Bone marrow (tissue), 2 donors: ENCODE measurements at places on chromosomes 2 and 18.
A peak's percentile ranks its signal among the peaks of the same experiment; 100 is the strongest.

DNA sequence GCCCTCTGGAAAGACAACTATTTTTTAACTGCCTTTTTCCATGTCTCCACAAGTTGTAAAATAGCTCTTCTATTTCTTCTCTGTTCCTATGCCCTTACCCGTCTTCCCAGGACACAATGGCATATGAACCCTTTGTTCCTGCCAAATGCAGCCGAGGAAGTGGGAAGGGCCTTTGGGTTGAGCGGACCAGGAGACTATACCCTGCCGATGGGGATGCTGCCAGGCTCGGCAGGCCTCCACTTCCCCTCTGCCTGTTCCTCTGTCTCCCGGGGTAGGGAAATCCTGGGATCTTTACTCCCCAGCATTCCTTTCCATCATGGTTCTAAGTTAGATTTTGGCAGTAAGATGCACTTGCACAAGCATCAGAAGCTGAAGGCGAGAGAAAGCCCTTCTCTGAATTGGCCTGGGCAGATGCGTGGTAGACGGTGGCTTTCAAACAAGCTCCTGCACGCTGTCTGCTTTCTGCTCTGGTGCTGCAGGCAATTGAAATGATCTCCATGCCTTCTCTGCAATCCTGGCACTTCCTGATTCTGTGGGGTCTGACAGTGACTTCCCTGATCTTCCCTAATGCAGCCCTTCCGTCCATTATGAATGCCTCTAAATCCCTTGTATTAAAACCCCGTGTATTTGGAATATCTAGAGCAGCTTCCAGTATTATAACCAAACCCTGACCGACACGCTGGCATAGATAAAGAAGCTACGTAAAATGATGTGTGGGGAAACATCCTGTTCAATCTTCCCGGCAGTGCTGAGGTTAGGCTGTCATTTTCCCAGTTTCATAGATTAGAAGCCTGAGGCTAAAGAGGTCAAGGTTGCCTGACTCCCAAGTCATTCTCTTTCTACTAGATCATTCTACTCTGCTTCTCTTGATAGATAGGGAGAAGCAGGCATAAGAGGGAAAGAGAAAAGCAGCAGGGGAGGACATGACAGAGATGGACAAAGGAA, 69.8 kb downstream of the MCFD2 start:
- DNase-seq: no peak

- no peak for DNase-seq
Measured at GRCh38 chr18:21743166-21743832, 2.7 kb downstream of the MIB1 start.

DNA sequence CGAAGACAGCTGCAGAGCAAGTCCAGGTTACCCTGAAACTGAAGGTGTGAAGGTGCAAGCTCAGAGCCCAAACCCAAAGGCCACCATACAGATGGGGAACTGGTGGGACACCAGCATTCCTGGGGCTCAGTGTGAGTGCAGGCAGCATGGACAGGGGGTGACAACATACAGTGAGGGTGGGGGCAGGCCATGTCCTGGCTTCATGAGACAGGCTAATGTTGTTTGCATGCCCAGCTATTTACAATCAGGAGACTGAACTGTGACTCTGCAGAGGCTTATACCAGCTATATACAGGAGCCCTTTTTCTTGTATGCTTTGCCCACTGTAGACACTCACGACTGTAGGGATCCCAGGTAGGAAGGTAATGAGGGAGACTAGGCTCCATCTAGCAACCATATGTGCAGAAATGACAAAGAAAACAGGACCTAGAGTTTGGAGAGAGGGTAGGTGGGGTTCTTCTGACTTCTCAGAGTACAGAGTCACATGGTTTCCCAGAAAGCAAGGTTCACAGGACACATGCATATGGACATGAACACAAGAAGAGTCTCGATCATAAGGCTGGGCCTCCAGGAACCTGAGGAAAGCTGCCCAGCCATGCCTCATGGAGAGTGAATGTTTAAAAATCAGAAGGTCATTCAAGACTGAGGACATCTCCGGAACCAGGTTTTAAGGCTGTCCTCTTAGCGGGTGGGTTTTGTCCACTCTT, 26.4 kb downstream of the SIX3 start:
- no peak for DNase-seq

- DNase-seq: no peak
Measured at GRCh38 chr2:165777522-165778186, 16.4 kb downstream of the GALNT3 start.

DNA sequence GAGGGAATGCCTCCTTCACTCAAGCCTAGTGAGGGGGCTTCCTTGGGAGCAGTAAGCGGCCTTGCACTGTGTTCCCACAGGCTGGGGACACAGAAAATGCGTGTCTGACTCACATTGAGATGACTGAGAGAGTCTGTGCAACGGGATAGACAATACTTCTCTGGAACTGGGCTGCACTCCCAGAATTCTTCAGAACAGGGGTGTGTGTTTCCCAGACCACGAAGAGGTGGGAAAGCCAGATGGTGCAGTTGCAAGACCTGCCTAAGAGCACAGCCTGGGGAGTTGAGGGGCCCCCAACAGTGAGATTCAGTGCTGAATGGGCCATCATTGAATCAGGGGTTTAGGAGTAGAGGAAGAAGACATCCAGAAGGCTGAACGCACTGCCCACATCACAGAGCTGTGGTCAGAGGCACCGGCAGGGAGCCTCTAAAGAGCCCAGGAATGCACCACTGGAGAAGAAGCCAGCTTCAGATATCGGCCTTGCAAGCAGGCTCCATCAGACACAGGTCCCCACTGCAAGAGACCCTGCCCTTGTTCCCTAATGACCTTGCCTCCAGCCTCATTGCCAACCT, 36.6 kb upstream of the MRPL19 start:
- no peak for DNase-seq

GRCh38 chr2:220628252-220628651, 943.9 kb downstream of the EPHA4 start:
- DNase-seq: no peak

GRCh38 chr2:43086451-43087221, 139.8 kb downstream of the ZFP36L2 start:
- DNase-seq: no peak

GRCh38 chr2:144747571-144747970, 227.7 kb upstream of the ZEB2 start:
- DNase-seq: no peak

- no peak for DNase-seq
Measured at GRCh38 chr2:1651121-1652033, 92.9 kb downstream of the PXDN start.

DNA sequence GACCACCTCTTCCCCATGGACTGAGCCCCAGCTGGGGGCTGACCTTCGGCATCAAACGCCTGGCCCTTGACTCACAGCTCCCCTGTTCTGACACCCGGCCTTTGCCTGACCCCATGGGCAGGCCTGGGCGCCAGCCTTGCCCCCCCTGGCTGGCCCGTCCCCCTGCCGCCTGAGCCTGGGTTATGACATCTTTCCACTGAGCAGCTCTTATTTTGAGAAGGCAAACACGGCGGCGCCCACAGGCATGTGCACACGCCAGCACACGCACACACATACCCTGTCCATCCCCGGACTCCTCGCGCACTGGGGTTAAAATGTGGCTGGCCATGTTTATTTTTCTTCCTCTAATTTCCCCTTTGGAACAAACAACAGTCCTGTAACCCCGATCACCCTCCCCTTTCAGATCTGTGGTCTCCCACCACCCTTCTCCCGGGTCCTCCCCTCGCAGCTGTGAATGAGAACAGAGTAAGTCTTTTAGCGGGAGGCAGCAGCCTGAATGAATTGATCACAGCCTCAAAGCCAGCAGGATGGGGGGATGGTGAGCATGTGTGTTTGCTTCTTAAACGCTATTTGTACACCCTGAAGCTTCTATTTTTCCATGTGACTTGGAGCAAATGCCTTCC, 11.8 kb upstream of the ATOH8 start:
- no peak for DNase-seq

DNA sequence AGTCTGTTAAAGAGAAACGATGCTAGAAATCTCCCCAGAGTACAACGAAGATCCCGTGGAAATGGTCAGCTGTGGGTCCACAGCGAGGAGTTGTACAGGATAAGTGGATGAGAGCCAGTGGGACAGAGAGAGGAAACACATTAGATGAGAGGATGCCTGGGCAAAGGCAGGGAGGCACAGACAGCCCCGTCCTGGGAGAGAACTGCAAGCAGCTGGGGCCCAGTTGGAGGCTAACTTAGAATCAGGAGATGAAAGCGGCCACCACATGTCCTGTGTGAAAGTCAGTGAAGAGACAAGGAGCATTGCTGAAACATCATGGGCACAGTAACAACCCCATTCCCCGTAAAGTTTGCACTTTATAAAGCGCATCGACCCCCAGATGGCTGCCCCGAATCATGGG, 157.5 kb downstream of the RAPGEF4 start:
- DNase-seq: no peak

- no peak for DNase-seq
Measured at GRCh38 chr2:100413571-100413970, 3.9 kb downstream of the CHST10 start.

DNA sequence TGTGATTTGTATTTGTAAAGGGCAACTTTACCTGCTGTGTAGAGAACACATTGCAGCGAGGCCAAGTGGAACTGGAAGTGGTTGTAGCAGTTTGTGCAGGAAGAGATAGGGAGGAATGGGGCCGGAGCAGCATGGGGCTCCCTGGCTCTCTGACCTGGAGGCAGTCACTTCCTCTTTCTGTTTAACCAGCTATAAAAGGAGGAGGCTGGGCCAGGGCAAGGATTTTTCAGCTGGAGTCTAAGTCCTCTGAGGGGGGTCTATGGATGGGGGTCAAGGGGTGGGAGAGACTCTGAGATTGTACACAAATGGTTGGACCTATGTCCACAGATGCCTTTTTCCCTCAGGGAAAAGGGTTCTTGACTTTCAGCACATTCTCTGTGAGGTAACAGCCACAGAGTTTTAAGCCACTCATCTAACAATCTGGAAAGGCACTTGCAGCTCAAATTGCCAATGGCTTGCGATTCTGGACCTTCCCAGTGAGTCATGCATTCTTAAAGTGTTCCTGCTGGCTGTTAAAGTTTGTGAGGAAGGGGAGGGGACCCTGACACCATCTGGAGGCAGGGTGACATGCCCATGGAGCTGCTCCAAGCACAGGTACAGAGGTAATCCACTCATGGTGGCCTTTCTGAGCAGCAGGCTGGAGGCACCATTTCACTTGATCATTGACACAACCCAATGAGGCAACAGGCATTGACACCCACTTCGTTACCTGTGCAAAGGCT, 347.0 kb downstream of the CYRIA start:
- peak; percentile 21 for DNase-seq

DNA sequence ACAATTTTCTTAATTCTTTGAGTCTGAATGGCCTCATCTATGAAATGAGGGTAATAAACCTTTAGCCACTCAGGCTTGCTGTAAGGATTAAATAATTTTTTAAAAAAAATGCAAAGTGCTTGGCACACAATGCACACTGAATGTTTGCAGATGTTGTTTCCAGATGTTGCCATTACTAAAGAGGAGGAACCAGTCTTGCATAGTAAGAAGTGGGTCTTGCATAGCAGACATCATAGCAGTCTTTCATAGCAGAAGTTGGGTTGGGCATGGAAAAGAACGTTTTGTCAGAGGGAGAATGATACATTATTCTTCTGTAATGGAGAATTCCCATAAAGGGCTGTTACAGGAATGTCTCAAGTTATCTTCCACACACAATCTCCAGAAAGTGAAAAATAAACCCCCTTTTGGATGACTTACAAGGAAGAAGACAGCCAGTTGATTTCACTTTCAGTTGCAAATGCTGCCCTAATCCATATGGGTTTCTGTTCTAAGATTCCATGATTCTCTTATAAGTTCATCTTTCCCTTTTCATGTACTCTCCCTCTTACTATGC, 327.7 kb downstream of the SUCLG1 start:
- no peak for DNase-seq

GRCh38 chr2:127408004-127408806, 10.0 kb upstream of the PROC start:
- peak; percentile 89 for DNase-seq

- no peak for DNase-seq
Measured at GRCh38 chr18:59606193-59607077, 90.8 kb downstream of the CCBE1 start.

- no peak for DNase-seq
Measured at GRCh38 chr2:217394510-217395351, 534.9 kb upstream of the TNP1 start.

DNA sequence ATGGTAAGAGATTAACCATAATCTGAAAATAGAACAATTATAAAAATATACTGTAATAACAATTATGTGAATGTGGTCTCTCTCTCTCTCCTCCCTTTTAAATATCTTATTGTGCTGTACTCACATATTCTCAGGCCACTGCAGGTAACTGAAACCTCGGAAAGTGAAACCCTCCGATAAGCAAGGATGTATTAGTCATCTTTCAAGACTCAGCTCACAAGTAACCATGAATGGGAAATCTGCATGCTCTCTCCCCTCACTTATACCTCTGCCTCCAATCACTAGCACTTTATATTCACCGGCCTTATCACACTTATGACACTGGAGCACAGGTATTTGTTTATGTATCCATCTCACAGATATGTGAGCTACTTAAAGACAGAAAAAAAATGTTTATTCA, 139.7 kb downstream of the LRP2 start:
- DNase-seq: no peak

GRCh38 chr2:290090-290722, 2.3 kb upstream of the ALKAL2 start:
- peak; percentile 10 for DNase-seq

DNA sequence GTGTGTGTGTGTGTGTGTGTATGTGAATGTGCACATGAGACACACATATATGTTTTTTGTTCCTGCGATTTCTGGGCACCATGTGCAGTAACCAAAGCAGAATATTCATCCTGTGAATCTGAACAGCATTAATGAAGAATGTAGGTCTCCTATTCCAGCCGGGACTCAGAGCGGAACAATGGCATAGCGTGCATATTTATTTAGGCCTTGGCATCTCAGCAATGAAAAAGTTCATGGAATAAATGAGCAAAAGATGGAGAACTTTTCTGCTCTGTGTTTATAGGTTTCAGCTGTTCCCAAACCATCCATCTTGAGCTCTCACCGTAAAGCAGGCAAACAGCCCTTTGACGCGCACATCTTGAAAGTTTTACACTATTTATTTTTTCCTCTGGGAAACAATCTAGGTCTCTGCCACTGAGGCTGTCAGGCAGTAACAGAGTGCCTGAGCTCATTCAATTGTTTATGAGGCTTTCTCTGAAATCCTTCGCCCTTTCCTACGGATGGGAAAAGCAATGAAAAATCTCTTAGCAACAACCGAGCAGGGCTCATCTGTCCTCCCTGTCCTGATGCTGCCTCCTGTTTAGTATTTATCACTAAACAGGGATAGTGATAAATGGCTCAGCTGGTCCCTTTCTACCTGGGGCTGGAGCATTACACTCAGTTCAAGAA, 146.2 kb upstream of the MSH6 start:
- DNase-seq: no peak

- no peak for DNase-seq
Measured at GRCh38 chr2:226282151-226282550, 517.5 kb downstream of the IRS1 start.

- DNase-seq: no peak
Measured at GRCh38 chr2:52477166-52477565, 1290.4 kb upstream of the CHAC2 start.

- DNase-seq: no peak
Measured at GRCh38 chr2:219798430-219798829, 171.0 kb downstream of the SLC4A3 start.
